ENCODE measurements at places on chromosomes 16 and 17. TPM values are rescaled to one million over a fixed set of nuclear protein-coding genes. Genes with fewer than 3 reads are reported as not detected.

DNA sequence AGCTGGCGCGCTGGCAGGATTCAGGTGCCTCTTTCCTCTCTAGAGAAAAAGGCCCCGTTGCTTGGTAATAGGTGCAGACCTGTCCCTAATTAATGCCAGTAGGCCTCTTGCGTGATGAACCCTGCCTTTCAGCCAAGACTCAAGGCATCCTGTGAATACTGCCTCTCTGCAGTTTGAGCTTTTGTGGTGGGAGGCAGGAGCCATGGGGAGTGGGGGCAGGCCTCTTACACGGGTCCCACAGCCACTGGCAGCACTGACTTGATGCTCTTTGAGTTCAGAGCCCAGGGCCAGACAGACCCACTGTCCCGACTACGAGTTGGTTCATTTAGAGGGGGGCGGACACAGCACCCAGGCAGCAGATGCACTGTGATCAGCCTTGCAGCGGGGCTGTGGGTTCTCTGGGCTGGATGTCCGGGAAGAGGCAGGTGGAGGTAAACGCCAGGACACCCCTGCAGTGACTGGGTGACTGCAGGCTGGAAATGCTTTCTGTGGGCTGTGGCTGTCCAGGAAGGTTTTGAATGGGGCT is 237.0 kb downstream of the SEC14L1 start:
- DNase-seq, result no peak

Gene RPH3AL
- total RNA-seq, result 38.7 TPM

Gene PERCC1
- total RNA-seq, result not detected

Gene KCNJ12
- 1.9 TPM for total RNA-seq

Gene RAMP2
- total RNA-seq, result 127 TPM

Gene GSDMA
- 0.62 TPM for total RNA-seq

DNA sequence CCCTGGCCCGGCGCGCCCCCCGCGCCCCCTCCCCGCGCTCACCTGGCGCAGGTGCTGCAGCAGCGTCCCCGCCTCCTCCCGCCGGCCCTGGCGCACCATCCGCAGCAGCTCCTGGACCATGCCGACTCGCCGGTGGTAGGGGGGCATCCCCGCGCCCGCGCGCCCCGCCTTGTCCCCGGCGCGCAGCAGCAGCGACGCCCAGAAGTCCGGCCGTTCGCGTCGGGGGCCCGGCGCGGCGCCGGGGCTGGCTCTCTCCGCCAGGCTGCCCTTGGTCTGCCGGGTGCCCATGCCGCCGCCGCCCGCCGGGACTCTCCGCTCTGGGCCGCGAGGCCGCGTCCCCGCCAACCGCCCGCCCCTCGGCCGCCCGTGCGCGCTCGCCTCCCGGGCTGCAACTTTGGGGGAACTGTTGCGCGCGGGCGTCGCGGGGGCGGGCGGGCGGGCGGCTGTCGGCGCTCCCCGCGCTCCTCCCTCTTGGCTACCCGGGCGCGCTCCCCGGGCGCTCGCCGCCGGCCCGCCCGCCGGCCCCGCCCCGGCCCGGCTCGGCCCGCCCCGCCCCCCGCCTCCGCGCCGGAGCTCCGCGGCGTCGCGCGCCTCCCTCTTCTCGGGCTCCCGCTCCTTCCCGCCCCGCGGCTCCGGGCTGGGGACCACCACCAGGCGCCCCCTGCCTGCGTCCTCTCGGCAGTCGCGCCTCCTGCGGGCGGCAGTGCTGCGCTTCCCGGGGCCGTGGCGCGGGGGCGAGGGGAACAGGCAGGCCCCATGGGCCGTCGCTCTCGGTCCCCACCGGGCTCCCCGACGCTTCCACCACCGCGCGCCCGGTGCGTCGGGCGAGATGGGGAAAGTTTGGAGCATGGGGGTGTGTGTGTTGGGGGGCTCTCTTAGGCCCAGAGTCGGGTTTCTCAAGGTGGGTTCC is at the start of gene LRRC75A:
LRRC75A (minus strand) TSS at position 491 of the 910 bp plus-strand sequence; CDS start at position 288, 203 bp downstream.
- peak; percentile 56 for DNase-seq

DNA sequence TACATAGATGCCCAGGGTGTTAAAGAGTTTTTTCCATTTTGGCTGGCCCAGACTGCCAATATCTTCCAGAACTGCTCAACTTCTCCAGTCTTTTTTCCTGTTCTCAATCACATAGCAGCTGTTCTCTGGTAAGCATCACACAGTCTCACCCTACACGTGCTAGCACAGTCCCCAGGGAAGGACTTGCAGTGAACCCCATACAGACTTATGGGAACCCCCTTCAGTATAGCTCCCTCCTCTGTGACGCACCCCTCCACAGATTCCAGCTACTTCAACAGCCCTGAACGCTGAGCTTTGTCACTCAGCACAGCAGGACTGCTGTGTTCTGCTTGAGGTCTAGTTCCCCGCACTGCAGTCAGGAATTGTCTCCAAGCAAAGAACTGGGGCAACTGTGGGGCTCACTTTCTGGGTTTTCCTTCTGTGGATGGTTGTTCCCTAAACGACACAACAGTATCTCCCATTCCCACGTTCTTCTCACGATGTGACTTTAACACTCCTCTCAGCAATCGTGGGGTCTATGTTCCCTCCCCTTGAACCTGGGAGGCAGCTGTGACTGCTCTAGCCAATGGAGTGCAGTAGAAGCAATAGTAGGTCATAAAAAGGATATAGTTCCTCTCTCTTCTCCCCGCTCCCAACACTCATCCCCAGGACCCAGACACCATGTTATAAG is 3.6 kb downstream of the MMP28 start:
- no peak for DNase-seq

- DNase-seq, result peak; percentile 63
Measured at GRCh38 chr17:74833501-74834377, 25.9 kb downstream of the GRIN2C start.

DNA sequence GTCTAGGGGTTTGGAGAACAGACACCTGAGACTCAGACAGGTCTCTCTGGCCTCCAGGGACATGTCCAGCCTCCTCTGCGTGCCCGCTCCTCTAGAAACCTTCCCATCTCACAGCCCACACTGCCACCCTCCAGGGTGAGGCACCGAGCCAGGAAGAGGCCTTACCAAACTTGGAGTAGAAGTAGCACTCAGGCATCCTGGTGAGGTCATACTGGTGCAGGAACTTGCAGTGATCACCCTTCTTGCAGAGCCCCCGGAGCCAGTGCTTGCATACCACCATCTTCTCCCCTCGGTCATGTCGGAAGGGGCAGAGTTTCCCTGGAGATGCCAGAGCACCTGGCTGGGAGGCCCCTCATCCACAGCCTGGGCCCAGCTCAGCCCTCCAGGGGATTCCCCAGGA is 4.2 kb downstream of the CPSF4L start:
- no peak for DNase-seq

Gene VASN
- total RNA-seq, result 17.4 TPM

Gene PRSS22
- 15.3 TPM for total RNA-seq

Gene KRT16
- total RNA-seq, result not detected

Gene CACNG1
- total RNA-seq, result not detected

- no peak for DNase-seq
Measured at GRCh38 chr17:21392266-21392665, 16.1 kb downstream of the KCNJ12 start.
